Fibroblast of skin of right quadriceps (primary cell): ENCODE measurements at places on chromosomes 12 and 14.

DNA sequence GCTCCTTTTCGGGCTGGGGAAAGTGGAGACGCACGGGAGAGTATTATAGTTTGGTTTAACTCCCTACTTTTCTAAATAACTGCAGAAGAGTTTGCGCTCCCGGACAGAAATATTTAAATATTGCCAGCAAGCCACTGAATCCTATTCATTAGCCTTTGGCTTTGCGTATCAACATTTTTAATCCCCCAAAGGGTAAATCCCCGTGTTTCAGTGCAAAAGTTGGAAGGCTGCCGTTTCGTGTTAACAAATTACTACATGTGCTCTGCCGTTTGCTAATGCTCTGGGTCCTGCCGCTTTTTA is 372 bp upstream of the DPF3 start:
- DNase-seq: no peak

DNA sequence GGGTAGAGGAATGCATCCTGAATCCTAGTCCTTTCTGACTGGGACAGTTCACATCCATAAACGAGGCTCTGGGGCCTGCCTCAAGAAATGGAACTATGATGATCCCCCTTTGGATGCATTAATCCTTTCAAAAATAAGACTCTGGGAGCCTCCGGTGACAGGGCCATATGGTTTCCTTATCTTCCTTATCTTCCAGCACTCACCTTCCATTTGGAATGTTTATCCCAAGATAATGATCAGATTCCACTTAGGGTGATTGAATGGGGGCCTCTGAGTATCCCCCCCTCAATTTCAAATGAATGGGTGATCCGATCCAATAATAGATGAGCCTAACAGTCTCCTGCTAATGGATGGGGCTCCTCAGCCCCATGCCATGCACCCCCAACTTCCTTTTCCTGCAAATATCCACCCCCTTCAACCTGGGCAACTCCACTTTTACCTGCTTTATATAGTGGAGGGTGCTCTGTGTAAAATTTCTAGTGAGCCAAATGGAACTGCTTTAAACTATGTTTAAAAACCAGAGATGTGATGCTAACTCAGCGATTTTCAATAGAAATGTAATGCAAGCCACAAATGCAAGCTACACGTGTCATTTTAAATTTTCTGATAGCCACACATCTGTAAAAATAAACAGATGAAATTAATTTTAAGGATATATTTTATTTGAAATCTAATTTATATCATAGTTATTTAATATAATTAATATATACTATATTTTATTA is 157.8 kb downstream of the ZFP36L1 start:
- DNase-seq: no peak

DNA sequence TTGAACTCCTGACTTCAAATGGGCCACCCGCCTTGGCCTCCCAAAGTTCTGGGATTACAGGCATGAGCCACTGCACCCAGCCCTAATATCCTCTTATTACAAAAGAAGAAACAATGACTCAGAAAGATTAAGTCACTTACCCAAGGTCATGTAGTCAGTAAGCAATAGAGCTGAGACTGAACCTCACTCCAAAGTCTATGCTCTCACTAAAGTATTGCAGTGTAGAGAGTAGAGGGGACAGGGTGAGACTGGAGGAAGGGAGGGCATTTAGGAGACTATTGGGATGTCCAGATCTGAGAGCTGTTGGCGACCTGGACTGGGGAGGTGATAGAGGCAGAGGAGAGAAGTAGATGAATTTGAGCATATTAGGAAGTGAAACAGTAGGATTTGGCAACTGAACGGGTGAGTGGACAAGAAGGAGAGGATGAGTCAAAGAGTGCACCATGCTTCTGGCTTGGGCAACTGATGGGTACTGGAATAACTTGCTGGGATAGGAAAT is 11.8 kb downstream of the P2RX7 start:
- peak; percentile 27 for DNase-seq

DNA sequence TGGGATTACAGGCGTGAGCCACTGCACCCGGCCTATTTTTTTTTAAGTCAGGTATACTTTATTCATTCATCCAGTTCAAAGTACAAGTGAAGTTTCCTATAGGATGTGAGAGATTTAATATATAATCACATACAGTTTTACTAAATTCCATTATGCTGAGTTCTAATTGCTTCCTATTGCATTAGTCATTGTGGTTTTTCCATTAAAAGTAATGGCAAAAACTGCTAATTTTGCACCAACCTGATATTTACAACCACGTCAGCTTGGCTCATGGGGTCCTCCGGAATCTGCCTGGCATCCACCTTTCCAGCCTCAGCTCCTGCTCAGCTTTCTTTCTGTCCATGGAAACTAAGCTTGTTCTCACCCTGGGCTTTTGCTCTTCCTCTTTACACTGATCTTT is 67.0 kb upstream of the CSRP2 start:
- DNase-seq: peak; percentile 85

DNA sequence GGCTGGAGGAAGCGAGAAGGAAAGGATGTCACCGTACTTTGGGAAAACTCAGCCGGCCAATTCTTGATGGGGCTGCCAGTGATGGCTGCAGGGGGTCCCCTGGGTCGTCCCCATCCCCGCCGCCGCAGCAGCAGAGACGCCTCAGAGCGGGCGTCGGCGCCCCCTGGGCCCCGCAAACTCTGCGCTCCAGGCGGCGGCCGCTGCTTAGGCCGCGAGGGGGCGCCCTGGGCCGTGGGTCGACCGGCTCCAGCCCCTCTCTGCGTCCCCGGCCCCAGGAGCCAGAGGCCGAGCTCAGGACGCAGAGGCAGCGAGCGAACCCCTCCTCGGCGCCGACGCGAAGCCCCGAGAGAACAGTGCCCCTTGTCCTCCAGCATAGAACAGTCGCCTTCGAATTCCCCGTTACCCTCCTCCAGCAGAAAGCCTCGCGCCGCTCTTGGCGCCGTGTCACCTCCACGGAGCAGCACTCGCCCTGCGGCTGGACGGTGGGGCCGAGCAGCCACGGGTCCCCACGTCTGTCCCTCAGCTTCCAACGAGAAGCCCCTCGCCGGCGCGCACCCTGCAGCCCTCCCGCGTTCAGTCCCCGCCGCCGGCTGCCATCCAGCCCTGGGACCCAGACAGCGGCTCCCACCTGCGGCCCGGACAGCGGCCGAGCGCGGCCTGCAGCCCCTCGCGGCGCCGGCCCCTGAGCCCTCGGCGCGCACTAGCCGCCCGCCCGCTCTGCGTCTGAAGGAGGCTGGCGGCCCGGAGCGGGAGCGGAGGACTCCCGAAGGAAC is 106.6 kb downstream of the PRICKLE1 start:
- DNase-seq: peak; percentile 45

DNA sequence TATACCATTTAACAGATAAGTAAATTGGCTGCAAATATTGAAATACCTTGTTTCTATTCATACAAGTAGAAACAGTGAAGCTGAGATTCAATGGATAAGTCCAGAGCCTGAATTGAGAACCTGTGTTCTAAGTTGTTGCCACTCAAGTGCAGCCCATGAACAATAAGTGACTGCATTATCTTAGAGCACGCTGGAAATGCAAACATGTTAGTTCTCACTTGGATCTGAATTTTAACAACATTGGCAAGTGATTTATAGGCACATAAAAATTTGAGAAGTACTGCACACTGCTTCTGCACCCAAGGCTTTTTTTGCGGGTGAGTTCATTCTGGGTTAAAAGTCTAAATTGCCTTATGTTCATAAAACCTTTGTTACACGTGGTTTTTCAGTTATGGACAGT is 484.3 kb downstream of the NAV3 start:
- no peak for DNase-seq

- DNase-seq: peak; percentile 76
Observed at GRCh38 chr12:52372216-52373154, 5.2 kb upstream of the KRT85 start.

GRCh38 chr12:115121053-115121452 is 437.1 kb upstream of the TBX3 start:
- DNase-seq: no peak

- peak; percentile 33 for DNase-seq
Observed at GRCh38 chr12:110533607-110534006, 31.5 kb downstream of the RAD9B start.

GRCh38 chr14:63393012-63393411 is 74.3 kb upstream of the GPHB5 start:
- no peak for DNase-seq

GRCh38 chr12:120000556-120000955 is 11.5 kb downstream of the BICDL1 start:
- DNase-seq: no peak

DNA sequence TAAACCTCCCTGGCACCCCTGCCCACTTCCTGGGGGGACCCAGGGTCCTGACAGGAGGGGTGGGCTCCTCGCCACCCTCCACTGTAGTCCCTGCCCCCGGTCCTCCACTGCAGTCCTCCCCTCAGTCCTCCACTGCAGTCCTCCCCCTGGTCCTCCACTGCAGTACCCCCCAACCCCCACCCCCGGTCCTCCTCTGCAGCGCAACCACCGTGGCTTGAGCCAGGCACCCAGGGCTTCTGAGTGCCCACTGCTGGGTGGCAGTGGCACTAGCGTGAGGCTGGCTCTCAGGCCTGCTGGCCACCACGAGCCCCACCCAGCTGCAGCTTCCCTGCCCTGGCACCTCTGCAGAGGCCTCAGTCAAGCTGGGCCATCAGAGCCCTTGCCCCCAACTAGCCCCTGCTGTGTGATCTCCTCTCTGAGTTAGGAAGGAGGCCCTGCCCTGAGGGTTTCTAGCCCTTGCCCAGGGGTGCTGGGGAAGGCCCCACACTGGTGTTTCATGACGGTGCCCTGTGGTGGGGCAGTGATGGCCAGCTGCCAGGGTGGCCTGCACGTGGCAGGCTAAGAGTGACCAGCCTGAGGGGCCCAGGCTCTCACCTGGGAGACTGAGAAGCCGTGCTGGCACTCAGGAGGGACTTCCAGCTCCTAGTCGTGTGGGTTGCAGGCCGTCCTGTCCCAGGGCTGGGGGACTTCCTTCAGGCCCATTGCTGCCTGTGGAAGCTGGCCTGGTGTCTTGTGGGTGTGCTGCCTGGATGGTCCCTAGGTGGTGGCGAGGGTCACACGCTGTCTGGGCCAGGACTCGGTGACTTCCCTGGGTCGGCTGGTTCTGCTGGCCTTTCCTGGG is 9.7 kb downstream of the CEP170B start:
- no peak for DNase-seq

DNA sequence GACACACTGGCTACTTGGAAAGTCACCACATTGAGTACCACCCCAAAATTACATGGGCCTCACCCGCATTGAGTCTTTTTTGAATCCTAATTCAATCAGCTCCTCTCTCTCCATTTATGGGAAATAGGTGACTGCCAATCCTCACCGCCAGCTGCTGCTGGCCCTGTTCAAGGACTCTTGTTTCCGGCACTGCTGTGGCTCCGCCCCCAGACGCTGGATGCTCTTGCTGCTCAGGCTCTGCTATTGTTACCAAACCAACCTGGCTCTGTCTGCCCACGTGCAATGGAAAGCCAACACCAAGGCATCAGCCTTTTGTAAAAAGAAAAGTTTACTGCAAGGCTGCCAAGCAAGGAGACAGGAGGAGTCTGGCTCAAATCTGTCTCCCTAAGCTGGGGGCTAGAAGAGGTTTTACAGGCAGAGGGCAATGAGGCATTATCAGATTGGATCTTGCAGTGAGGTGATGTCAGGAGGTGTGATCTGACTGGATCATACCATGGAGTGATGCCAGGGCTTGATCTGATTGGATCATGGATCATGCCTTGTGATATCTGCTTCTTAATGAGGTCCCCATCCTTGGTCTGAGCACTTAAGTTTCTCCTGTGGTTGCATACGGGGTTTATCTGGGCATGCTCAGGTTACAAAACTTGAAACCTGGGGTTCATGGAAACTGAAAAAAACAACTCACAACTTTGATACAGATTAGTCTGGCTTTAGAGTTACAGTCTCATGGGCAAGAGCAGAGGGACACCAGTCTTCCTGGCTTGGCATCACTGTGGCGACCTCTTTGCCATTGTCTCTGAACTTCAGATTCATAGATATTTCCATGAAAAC is 117.1 kb upstream of the SLC35F4 start:
- DNase-seq: no peak

DNA sequence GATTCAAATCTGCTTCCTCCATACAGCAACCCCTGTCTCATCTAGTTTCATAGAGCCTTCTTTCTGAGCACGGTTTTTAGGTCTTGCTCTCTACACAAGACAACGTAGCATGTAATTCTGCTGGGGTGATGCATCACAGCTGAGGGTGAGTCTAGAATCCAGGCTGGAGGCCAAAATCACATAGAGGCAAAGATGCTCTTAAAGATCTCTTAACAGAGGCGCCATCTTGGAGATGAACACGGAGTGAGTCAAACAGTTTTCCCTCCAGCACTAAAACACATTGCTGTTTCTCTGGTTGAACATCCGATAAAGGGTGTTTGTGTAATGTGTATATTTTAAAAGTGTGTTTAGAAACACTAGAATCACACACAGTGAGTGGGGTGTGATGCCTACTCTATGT is 78.9 kb downstream of the NOS1 start:
- no peak for DNase-seq

GRCh38 chr14:46054526-46054925 is 597.1 kb downstream of the RPL10L start:
- peak; percentile 94 for DNase-seq

DNA sequence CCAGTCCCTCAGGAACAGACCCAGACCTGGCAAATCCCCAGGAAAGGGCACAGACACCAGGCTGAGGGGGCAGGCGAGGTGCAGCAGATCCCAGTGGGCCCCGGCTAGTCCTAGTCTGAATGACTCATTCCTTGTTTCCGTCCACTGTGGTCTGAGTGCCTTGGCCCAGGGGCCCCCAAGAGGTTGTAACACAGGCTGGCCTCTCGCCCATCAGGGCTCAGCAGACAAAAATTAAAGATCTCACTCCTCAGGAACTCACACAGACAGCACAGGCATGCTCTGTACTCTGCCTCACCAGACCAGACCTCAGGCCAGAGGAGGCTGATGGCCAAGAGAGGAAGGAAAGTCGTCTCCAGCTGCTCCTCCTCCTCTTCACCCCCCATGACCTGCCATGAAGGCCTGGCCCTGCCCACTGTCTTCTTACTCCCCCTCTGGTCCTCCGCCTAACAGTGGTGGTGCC is 7.7 kb upstream of the LTBP2 start:
- DNase-seq: peak; percentile 89

DNA sequence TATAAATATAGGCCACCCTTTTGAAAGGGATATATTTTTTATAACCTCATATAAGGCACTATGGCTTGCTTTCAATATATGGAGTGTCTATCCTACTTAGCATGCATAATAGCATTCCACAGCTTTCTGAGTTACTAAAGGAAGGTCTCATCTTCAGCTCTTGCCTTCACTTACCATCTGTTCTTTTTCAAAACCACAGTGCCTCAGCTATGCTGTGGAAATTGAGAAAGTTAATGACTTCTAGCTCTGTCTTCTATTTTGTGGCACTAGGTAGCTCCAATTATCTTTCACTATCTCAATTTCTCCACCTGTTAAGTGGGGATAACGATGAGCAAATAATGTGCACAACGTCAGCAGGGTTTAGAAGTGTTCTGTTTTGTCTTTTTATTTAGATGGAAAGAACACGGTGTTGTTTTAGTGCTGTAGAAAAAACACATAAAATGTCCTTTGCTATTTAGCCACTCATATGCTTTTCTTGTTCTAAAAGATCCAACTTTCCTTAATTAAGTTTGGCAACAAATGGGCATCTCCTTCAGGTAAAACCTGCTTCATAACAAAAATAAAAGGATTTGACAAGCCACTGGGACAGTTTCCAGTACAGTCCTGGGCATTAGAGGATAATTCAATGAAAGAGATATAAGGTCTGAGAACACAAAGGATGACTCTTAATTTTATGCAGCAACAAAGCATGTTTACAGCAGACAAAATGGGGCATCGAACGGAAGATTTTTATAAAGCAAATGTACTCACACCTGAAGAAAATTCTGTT is 462.0 kb upstream of the SYT1 start:
- no peak for DNase-seq
